ENCODE measurements at places on chromosomes 6 and 20.
A peak's percentile ranks its signal among the peaks of the same experiment; 100 is the strongest.

- no peak for DNase-seq
Measured at GRCh38 chr20:15706719-15707118, 866.5 kb downstream of the KIF16B start.

GRCh38 chr6:90135667-90136066, 161.0 kb downstream of the BACH2 start:
- DNase-seq, result no peak

GRCh38 chr20:8849990-8850389, 218.9 kb upstream of the PLCB4 start:
- no peak for DNase-seq

DNA sequence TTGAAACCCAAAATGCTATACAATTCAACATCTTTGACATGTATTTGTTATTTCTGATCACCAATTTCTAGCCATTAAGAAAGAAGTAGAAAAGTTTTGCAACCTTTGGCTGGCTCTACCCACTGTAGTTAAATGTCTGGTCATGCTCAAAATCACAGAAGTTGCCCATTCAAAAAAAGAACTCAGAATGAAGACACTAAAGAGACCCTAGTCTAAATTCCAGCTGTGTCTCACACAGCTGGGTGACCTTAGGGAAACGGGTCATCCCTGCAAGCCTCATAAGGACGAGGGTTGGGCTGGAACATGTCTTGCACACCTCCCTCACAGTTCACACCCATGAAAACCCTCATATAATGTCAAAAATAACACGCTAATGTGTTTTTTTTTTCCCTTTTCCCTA, 10.3 kb downstream of the FOXQ1 start:
- no peak for DNase-seq

DNA sequence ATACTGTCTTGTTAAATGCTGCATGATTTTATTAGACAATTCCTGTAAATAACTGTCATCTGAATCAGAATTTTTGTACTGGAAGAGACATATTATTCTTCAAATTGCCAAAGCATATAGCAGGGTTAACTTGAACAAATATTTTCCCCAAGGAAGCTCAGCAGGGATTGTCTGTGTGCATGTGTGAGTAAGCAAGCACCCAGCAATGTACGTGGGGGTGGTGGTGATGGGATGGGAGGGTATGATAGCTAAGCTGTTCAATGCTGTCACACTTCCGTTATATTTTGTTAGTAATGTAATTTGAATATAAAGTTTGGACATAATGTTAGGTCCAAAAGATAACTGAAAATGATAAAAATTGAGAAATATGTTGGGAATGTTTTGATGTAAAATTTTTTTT, 118.1 kb downstream of the MYB start:
- no peak for DNase-seq

DNA sequence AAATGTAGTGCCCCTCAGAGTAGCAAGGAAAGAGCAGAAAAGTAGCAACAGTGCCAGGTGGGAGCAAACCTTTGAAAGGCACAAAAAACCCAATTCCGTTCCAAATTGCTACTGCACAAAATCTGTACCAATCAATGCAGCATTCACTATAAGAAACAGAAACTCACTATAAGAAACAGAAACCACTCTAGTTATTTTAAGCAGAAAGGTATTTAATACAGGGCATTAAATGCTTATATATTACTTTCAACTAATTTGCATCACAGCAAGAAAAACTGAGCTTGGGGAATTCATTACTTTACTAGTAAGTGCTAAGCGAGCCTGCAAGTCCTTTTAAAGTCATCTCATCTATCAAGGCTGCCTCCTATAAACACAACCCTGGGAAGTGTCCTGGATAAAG, 116.5 kb upstream of the OLIG3 start:
- DNase-seq, result no peak

DNA sequence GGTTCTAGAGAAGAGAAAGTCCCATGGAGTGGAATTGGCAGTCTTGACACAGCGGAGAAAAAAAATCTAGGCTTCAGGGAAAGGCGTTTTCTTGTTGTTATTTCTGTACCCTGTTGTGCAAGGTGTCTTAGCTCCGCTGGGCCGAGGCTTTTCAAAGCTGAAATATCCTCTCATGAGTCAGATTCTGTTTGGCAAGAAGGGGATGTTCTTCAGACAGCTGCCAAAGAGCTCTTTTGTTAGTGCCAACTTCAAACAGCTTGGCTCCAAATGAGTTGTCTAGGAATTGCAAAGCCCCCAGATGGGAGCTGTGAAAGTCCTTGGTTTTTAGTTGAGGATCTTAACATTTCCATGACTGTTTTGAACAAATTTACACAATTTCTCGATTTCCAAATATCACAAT, 45.6 kb downstream of the LRRN4 start:
- DNase-seq, result peak; percentile 48

DNA sequence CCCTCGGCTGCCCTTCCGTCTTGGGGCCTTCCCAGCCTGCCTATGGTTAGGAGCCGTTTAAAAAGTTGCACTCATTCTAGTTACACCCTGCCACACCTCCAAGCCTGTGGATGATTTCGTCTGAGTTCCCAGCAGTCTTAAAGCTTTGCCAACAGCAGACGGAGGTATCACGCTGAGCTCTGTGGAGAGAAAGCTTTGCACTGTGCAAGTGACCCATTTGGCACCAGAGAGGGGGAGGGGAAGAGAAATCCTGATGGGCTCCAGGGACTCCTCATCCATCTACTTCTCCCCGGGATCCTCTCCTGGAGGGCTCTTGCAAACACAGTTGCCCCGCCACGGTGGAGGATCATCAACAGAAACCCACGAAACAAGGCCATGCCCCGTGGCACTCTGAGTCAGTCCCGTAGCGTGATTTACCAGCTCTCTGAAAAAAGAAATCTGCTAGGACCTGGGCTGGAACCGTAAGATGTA, 98.8 kb upstream of the CITED2 start:
- no peak for DNase-seq

- no peak for DNase-seq
Measured at GRCh38 chr6:139433631-139434419, 59.4 kb upstream of the CITED2 start.

- no peak for DNase-seq
Measured at GRCh38 chr6:18506382-18507017, 119.3 kb downstream of the RNF144B start.

DNA sequence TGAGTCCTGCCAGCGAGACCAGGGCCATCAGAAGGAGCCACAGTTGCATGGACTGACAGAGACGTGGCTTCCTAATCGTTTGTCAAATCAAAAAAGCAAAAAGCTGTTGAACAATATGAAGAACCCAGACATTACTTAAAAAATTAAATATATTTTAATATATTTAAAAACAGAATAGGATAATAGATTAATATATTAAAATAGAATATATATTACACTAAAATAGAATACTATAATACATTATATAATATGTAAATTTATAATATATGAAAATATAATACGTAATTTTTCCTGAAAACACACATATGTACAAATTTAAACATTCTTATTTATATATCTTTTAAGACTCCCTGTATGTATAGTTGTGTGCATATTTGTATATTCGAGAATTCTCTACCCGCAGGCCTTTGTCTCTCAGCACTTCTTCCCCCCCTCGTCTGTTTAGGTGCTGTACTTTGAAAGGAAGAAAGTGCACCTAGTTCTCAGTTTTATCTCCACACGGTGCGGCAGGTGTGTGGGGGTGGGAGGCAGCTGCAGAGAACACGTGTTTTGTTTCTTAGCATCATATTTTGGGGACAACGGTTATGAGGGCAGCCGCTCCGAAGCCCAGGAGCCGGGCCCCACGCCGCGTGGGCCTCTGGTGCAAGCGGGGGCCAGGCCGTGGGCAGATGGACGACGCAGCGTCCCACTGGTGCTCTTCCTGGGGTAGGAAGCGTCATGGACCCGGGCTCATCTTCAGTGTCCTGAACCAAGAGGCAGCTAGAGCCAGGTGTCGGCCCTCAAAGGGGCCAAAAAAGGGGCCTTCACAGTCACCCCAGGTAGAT, 72.2 kb upstream of the MPC1 start:
- no peak for DNase-seq

GRCh38 chr20:37404461-37404890, 58.5 kb downstream of the SRC start:
- no peak for DNase-seq

Data from amniotic stem cell (primary cell).